CD4-positive, alpha-beta T cell treated with Interleukin-15 for 1 hour (primary cell): ENCODE measurements at places on chromosomes 4 and X.

GRCh38 chr4:122652379-122652778 is 31.5 kb upstream of the IL21 start:
- DNase-seq, result peak; percentile 31

DNA sequence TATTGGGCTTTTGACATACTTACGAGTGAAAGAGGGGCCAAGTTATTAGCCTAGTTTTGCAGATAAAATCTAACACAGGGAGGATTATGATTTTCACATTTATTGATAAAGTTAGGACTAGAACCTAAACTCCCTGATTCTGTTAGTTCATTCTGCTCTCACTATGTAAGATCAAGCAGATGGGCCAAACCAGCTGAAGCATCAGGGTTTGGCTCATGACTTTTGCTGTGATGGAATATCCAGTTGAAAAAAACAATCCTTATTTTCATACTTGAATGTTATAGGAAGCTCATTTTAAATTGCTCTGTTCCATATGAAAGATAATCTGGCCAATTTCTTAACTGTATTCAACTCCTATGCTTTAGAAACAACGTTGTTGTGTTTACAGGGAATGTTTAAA is 21.2 kb downstream of the SPRY1 start:
- no peak for DNase-seq

DNA sequence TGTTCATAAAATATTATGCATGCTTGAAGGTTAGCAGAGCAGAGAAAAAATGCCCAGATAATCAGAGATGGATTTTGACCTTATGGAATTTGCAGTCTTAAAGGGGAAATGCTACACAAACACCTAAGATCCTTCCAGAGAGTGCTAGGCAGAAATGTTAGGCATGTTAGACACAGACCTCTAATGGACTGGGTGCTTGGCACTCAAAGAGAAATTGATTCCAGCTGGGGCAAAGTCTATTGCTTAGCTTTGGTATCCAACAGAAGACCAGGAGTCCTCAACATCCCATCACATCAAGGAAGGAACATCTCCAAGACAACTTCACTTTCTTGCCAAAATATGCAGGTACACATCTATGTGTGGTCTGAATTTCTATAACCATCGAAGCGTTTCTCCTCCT is 32.2 kb upstream of the PPARGC1A start:
- no peak for DNase-seq

GRCh38 chr4:81214144-81214880 is 710 bp downstream of the PRKG2 start:
- DNase-seq, result no peak

GRCh38 chr4:149884529-149885181 is 69.0 kb upstream of the IQCM start:
- no peak for DNase-seq

DNA sequence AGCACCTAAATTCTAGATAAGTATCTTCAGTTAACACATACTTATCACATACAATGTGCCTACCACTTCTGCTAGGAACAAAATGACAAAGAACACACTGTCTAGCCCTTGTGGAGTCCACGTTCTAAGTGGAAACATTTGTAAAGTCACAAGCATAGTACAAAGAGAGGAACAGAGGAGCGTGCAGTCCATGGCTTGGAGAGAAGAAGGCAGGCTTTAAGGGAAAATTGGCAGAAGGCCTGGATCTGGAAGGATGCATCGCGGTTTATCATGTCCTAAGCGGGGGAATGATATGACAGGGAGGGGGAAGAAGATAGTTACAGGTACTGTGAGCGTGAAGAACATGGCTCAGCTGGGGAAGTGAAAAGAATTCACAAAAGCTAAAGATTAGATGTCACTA is 218.0 kb downstream of the PRDM5 start:
- no peak for DNase-seq

GRCh38 chr4:112238833-112239232 is 7.2 kb downstream of the AP1AR start:
- DNase-seq, result no peak

- no peak for DNase-seq
Measured at GRCh38 chrX:107700317-107700774, 72.0 kb downstream of the PRPS1 start.

DNA sequence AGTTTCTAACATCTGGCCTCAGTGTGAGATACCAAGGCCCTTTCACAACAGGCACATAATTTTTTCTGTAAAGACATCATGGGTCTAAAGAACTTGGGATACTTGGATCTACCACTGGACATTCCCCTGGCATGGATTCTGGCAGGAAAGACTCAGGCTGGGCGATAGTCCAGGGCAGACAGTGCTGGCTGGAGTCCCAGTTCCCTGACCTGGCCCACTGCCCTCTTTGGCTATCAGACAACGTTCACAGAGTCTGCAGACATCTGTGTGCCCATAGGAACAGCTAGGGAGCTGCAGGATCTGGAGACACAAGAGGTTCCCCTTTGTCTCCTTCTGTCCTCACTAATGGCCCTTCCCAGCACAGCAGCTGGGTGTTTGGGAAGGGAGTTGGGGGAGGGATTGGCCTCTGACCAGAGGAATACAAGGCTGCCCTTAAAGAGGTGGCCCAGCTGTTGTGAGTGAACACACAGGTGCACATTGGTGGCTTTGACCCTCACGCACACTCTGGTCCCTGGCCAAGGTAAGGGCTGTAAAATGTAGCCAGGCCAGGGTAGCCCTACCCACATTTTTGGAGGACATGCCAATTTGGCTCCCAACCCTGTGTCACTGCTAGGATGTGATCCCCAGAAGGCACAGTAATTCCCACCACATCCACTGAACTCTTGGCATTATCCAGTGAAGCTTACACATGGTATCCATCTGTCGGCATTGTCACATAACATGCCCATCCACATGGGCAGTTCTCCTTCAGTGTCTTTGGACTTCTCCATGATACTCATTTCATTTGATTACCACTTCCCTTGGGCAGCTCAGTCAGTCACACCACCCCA is 72.3 kb downstream of the SOX3 start:
- no peak for DNase-seq

GRCh38 chrX:48626401-48627298 is 29.4 kb downstream of the WDR13 start:
- no peak for DNase-seq

GRCh38 chr4:128675083-128675482 is 134.4 kb upstream of the JADE1 start:
- DNase-seq, result no peak

DNA sequence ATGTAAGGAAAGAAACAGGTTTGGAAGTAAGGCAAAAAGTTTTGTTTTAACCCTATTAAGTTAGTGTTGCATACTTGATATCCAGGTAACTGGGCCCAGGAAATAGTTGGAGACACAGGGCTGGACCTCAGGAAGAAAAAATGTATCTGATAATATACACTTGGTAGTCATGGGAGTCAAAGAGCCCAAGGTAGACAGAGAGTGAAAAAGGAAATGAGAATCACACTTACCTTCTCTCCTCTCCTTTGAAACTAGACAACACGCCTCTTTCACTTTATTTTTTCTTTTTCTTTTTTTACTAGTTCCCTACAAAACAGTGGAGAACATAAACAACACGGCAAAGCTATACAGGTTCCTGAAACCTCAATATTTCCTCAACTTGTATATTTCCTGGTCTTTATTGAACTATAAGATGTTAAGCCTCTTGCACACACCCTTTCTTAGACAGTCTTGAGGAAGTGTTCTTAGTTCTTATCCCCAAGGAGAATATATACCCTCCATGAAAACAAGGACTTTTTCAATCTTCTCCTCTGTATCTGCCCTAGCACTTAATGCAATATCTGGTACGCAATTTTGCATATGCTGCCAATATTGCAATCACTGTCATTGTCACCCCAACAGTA is 27.2 kb downstream of the SYTL4 start:
- no peak for DNase-seq

DNA sequence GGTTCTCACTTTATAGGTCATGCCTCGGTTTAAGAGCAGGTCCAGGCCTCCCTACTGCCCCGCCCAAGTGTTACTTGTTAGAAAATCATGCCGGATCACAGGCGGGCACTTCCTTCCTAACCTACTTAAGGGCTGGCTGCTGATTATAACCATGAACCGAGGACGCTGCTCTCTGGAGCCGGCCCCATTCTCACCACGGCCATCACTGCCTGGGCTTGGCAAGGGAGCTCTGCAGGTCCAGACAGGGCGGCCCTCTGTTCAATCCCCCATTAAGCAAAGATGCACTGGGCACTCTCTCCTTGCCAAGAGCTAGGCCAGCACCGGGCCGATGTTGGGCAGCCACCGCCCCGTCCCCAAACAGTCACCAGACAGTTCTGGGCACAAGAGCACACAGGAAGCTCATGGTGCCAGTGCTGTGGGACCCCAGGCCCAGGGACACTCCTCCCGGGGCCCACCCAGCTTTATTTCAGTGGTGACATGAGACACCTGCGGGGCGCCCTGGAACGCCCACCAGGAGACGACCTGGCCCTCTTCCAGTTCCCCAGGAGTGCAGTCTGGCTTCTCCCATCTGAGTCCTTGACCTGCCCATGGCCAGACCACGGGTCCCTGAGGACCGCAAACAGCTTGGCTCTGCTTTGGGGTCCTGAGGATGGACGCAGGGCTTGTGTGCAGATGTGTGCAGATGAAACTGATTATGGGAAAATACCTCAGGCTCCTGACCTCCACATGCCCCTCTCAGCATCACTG is 44.0 kb downstream of the ABLIM2 start:
- no peak for DNase-seq

- DNase-seq, result no peak
Measured at GRCh38 chr4:179750374-179750773, 2308.1 kb upstream of the AGA start.

GRCh38 chr4:149997881-149998421 is 80.3 kb upstream of the DCLK2 start:
- no peak for DNase-seq

DNA sequence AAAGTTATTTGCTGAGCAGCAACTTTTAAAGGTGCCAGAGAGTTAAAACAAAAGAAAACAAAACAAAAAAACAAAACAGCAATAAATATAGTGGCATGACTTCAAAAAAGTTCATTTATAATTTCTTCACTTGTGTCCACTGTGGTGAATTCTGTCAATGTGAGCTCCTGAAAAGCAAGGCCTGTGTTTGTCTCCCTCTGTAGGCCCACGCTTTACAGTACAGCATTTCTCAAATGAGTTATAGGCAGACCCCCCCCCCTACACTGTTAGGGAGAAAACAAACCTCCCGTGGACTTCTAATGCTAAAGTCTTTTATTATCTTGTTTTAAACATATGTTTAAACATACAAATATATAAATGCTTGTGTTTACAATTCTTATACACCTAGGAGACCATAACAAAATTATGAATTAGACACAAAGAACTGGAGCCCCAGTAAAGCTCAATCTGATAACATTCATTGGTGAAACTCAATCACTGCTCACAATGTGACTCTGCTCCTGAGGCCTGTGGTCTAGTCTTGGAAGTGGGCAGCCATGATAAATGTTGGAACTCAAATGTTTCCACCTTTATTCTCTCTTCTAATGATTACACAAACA is 47.0 kb upstream of the SCOC start:
- DNase-seq, result no peak

DNA sequence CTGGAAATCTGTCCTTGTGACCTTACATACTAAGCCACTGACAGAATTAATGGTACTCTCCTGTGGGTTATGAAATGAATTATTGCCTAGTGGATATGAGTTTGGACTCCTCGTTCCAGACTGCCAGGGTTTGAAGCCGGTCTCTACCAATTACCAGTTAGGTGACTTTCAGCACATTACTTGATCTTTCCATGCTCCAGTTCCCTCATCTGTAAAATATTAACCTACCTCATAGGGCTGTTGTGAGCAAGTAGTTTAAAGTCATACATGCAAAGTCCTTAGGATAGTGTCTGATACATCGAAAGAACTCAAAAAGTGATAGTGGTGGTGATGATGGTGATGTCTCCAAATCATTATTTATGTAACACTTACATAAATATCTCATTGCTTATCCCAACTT is 373.5 kb upstream of the ARX start:
- no peak for DNase-seq

DNA sequence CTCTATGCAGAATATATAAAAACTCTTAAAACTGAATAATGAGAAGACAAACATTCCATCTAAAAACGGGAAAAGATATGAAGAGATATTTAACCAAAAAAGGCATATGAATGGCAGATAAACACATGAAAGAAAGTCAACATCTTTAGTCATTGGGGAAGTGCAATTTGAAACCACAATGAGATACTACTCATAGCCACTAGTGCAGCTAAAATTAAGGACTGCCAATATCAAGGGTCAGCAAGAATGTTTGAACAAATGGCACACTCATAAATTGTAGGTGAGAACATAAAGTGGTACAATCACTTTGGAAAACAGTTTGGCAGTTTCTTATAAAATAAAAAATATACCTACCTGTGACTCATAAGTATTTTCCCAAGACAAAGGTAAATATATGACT is 534.9 kb upstream of the DIPK2B start:
- no peak for DNase-seq

GRCh38 chr4:25172961-25173915 is 13.0 kb upstream of the SEPSECS start:
- DNase-seq, result peak; percentile 46

GRCh38 chrX:12985331-12985730 is 10.4 kb downstream of the TMSB4X start:
- no peak for DNase-seq

GRCh38 chrX:68677998-68678397 is 30.5 kb downstream of the STARD8 start:
- no peak for DNase-seq

- DNase-seq, result no peak
Measured at GRCh38 chrX:80817002-80817401, 7.3 kb upstream of the BRWD3 start.

GRCh38 chr4:612749-613125 is 12.6 kb upstream of the PDE6B start:
- DNase-seq, result no peak

DNA sequence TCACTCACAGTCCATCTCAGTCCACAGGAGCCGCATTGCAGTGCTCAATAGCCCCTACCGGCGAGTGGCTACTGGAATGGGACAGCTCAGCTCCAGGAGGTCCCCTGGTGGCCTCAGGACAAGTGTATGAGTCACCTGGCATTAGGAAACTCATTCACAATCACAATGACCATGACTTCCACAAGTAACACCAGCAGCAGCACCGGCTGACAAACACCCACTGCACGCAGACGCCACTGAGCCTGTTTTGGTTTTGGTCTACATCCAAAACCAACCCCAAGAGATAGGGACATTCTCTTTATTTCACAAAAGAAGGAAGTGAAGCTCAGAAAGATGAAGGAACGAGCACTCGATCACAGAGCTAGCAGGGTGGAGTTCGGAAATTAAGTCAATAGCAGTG is 8.1 kb downstream of the JAKMIP1 start:
- DNase-seq, result no peak

- no peak for DNase-seq
Measured at GRCh38 chr4:48665555-48666186, 114.4 kb downstream of the FRYL start.

- no peak for DNase-seq
Measured at GRCh38 chr4:101274888-101275752, 72.2 kb downstream of the PPP3CA start.

DNA sequence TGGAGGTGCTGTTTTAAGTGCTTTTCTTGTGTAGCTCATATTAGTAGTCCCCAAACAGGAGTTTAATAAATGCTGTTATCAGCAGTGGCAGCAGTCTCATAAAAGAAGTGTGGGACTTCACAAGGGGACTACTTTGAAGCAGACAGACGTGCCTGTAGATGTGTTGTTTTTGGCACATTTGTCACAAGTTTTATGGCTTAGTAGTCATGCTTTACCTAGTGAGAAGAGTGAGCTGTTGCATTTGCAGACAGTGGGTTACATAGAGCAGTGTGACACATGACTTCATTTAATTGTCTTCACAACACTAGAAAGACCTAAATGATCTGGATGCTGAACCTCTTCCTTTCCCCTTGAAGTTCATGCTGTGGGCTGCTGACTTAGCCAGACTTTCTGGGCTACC is 149.5 kb upstream of the MBNL3 start:
- no peak for DNase-seq
